Activated CD8-positive, alpha-beta memory T cell treated with anti-CD3 and anti-CD28 coated beads for 24 hours (primary cell): ENCODE measurements at places on chromosomes 7 and 10.

DNA sequence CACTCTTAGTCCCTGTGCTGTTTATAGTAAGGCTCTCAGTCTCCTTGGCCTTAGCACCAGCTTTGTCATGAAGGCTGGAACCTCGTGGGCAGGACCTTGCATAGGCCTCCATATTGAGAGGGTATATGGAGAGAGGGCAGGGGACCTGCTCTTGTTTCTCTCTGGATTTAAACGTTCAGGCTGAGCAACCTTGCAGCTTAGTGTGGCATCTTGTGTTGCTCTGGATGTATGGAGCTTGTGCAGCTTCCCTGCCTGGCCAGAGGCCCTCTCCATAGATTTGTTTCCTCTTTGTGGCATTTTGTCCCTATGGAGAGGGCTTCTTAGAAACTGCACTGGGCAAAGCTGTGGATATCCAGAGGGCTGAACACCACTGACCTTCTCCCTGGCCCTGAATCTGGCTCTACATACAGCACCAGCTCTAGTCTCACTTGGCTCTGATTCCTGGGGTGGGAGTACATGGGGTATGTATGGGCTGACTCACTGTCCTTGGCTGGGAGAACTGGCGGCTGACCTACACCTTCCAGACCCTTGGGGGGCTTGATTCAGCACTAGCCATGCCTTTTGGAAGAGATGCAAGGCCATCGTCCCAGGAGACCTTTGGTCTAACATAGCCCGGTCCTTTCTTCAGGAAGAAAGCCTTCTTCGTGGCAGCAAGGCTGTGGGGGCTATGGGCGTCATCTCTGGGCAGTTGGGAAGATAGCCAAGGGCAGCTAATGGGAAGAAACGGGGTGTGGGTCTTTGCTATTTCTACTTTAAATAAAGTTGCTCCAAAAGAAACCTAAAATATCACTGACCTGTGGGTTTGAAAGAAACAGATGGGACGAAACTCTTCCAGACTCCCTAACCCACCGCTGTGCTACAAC, 30.5 kb downstream of the ITPRIP start:
- peak; percentile 61 for DNase-seq

DNA sequence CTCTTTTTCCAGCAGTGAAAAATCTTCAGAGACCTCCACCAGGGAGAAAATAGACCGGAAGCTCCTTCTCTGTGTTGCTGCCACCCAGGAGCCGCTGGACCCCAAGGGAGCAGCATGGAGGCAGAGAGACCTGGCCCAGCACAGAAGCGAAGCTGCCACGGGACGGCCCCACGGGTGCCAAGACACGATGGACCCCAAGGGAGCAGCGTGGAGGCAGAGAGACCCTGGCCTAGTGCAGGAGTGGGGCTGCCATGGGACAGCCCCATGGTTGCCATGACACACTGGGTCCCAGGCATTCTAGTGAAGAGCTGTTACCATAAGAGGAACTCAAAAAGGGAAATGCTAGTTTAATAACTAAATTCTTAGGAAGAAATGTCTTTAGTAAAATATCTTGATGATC, 186.3 kb downstream of the PTPRN2 start:
- no peak for DNase-seq

- DNase-seq = no peak
Observed at GRCh38 chr10:49632406-49633317, 18.8 kb downstream of the CHAT start.

DNA sequence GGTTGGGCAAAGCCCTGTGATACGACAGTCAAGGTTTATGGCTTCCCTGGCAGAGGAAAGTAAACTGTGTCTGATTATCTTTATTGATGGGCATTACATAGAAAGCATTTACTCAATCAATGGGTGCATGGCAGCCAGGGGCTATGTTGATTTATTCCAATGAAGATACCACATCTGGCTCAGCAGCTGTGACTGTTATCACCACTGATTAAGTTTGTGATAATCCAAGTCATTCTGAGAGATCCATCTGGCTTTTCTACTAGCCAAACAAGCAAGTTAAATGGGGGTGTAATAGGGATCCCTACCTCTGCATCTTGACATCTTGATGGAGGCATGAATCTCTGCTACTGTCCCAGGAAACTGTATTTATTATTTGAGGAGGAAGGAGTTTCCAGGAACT, 86.7 kb downstream of the KLF6 start:
- no peak for DNase-seq

DNA sequence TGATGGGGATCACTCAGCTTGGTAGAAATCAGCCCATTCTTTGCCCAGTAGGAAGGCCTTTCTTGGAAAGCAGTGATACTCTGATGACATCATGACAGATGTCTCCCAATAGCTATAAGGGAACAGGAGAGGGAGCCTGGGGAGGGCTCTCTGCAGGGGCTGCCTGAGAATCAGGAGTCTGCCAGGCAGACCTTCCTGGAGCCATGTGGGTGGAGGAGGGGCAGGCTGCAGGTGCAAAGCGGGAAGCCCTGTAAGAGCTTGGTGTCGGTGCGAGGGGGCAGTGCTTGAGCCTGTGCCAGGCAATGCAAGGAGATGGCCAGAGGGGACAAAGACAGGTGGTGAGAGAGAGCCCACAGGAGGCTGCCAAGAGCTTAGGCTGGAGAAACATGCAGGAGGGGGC, 5.0 kb upstream of the TNS3 start:
- DNase-seq = no peak

- no peak for DNase-seq
Observed at GRCh38 chr10:80878330-80878729, 340.6 kb downstream of the SH2D4B start.

DNA sequence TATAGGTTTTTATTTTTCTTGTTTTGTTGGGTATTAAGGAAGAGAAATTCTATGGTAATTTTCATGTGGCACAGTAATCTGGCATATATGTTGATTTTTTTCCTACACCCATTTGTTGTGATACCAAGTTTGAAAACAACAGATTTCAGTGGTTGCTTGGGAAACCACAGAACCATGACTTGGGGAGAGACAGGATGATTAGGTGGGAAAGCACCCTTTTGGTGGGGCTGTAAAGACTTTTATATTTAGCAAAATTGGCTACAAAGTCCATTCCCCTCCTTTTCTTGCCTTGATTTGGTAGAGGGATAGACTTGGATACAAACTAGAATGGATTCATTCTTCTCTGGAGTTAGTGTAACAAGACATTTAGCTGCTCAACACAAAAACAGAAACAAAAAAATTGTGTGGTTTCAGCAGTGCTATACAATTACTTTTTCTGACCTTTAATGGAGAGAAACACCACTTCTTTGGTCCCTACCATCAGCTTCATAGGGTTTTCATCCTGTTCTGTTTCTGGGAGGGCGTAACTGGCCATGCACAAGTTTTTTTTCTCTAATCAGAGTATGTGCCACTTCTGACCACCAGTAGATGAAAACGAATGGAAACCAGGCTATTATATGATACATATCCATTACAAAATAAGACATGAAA, 52.7 kb downstream of the FIGNL1 start:
- peak; percentile 55 for DNase-seq

DNA sequence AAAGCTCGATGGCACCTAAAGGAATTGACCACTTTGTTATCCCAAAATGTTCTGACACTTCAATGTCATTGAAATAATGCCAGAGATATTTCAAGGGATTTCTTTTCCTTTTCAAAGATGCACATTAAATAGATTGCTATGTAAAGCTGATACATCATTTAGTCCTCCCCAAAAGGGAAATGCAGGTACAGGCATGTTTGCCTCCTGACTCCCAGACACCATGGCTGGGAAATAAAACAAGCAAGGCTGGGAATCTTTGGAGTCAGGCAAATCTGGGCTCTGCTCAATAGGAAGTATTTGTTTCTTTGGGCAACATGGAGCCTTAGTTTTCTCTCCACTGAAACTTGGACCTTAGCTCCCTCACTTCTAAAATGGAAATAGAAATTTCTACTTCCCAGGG, 230.8 kb upstream of the LRRTM3 start:
- DNase-seq = no peak

- DNase-seq = no peak
Observed at GRCh38 chr10:75403144-75403938, 1.8 kb upstream of the ZNF503 start.

DNA sequence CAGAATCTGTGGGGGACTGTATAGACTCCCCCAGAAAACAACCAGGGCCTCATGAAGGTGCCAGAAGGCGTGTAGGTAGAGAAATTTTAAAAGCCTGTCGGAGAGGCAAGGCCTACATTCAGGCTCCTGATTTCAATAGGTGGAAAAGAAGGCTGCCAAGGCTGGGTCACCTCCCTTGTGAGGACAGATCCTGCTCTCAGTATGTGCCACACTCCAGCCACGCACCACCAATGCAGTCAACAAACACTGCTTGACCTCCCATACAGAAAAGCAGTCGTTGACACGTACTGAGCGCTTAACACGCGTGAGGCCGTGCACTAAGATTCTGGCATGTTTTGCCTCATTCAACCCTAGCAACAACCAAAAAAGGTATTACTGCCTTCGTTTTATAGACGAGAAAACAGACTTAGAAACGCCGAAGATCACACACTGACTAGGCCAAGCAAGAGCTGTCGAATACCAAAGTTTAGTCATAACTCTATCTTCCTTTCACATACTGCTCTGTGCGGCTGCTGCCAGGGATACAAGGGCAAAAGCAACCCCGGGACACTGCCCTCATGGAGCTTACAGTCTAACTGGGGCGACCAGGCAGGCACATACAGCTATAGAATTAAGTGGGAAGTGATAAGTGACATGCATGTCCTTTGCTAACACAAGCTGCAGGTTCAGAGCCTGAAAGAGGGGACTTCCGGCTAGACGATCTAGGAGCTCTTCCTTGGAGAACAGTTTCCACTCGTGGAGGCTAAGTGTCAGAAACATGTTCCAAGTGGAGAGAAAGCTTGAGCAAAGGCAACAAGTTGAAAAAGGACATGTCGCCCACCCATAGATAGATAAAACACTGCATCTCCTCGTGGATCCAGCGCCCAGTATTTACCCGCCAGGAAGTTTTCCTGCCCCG, 797 bp upstream of the NKX2-3 start:
- DNase-seq = no peak

DNA sequence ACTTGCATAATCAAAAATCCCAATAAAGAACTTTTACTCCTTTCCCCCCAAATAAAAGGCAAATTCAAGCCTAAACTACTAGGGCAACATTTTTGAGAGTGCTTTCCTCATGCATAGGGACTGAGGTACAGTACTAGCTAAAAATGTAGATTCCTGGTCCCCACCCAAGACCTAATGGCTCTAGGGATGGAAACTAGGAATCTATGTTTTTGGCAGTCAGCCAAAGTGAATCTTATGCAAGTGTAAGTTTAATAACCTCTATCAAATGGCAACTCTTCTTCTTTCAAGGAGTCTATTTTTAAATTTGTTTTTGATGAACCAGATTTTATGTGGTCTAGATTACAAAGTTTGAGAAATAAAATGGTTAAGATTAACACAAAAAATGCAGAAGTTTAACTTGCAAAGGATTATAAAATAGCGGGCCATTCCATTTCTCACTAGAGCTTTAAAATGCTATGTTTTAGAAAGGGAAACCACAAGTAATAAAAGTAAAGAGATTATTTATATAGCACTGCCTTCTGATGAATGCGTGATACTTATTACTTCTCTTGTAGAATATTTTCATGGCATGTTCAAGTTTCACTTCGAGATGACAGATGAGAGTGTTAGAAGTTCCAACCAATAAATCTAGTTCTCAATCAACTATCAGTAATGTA, 70.4 kb upstream of the MDFIC start:
- DNase-seq = no peak

- no peak for DNase-seq
Observed at GRCh38 chr7:112056409-112056808, 149.8 kb downstream of the DOCK4 start.

DNA sequence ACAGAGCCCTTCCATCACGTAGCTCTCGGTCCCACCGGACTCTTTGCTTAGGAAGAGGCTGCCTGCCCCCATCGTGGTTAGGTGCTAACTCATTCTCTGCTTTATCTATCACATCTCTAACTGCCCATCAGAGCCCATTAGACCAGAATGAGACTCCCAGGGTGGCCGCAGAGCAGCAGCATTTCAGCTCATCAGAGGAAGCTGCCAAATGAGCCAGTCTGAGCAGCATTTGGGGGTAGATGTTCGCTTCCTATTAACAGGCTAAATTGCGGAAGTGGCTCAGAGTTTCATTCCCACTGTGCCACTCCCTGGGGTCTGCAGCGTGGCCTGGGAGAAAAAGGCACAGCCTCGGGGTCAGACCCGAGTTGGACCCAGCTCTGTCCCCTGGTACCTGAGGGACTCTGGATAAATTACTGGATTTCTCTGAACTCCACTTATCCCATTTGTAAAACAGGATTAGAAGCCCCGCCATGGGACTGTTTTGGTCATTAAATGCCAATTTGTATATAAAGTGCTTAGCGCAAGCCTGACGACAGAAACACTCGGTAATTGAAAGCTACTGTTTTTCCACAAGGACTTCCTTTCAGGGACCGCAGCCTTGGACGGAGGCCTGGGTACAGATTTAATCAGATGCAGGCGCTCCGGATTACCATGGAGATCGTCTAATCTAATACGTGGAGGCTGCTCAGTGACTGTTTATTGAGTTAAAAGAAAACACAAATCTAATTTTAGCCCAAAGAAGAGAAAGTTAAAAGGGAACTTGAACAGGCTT, 73.8 kb upstream of the PRLHR start:
- DNase-seq = no peak

DNA sequence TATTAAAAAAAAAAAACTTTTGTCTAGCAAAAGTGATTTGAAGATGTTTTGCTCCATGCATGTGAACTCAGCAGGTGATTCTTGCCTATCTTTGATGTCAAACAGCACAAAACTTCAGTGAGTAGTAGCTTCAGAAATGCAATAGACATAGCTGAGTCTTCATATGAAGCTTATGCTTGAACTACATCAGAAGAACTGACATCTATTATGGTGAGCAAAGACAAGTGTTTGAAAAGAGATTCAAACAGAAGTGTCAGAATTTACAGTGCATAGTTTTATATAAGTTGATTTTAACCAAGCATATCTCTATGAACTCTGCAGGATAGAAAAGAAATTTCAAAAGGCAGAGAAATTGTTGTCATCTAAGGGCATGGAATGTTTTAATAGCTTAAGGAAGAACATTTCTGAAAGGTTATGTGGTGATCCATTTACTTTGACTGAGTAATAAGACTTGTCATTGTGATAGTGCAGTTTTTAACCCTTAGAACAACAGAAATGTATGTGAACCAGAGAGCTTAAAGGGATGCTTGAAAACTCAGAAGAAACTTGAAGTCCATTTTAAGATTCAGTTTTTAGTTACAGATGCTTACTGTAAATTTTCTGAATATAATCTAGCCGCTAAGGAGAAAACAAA, 351.4 kb downstream of the MDFIC start:
- no peak for DNase-seq

- DNase-seq = no peak
Observed at GRCh38 chr7:70325509-70326101, 727.3 kb downstream of the AUTS2 start.

- no peak for DNase-seq
Observed at GRCh38 chr10:58780476-58780875, 267.8 kb downstream of the BICC1 start.

DNA sequence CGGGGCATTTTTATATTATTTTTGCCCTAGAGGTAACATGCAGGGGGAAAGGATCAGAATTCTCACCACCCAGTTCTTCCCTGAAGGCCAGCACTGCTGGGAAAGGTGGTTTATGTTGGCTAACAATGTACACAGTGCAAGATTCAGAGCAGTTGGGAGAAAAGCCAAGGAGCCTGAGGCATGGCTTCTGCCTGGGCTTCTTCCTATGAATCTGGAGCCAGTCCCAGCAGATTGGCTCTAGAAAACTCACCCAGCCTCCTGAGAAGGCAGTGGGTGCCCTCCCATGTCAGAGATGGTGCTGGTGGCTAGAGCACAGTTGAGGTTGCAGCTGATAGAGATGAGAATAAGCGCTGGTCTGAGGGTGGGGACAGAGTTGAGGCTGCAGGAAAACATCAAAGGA, 44.7 kb upstream of the GPR26 start:
- no peak for DNase-seq

GRCh38 chr7:128783143-128783861, 7.7 kb upstream of the OPN1SW start:
- no peak for DNase-seq

- DNase-seq = no peak
Observed at GRCh38 chr10:119653916-119654315, 2.7 kb downstream of the BAG3 start.
